Stimulated activated CD8-positive, alpha-beta memory T cell treated with anti-CD3 and anti-CD28 coated beads, Interleukin-4, amount 100 ng/mL, for 1 hour (primary cell): ENCODE measurements at places on chromosomes 12 and 14.

DNA sequence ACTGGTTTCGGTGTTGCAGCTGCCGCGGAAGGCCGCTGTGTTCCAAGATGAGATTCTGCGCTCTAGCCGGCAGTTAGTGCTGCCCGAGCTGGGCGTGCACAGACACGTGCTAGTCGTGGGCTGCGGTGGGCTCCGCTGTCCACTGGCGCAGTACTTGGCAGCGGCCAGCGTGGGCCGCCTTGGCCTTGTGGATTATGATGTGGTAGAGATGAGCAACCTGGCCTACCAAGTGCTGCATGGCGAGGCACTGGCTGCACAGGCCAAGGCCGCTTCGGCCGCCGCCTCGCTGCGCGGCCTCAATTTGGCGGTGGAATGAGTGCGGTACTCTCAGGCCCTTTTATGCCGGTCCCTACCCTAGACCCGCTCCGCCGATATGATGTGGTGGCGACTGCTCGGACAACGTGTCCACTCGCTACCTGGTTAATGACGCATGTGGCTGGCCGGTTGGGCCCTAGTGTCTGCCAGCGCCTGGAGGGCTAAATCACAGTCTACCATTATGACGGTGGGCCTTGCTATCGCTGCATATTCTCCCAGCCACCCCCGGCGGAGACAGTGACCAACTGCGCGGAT lies 102.2 kb downstream of the SNAPC1 start:
- DNase-seq, result no peak

GRCh38 chr12:59839514-59839913 lies 243.7 kb downstream of the SLC16A7 start:
- no peak for DNase-seq

DNA sequence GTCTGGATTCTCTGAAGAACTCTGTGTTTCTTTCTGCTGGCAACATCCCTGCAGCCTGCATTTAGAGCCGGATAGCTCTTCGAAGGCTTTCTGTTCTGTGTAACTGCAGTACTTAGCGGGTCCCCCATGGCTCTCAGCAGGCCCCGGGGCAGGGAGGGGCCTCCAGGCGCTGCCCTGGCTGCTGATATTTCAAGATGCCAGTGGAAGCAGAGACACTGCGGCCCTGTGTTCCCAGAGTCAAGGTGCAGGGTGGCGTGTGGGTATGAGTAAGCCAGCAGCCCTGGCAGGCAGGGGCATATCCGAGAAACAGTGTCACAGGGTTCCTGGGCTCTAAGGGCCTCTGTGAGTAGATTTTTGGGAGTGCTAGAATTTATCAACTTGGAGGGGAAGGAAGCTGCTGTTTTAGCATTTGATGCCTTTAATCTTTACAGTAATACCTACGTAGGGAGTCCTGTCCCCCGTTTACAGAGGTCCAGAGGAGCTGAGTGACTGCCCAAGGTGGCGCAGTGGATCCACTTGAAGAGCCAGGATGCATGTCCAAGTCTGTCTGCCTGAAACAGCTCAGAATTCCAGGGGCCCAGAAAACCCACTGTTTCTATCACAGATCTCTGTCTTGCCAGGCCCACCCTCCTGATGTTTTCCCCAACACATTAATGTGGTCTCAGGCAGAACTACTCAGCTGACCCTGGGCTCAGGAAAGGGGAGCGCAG lies 16.2 kb downstream of the ESRRB start:
- DNase-seq, result no peak

DNA sequence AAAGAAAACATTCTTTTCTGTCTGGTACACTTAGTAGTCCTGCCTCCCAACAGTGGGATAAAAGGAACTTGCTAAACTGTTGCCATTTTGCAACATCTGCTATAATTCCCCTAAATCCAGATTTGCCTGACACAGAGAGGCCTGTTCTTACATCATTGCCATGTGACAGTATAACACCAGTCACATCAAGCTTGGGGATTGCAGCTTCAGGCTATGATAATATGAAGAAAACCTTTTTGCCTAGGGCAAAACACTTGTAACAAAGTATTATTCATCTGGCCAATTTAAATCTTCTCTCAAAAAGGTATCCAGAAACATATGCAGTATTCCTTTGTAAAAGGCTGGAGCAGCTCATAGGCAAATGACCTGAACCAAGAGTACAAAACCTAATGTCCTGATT lies 80.9 kb upstream of the OTX2 start:
- no peak for DNase-seq

DNA sequence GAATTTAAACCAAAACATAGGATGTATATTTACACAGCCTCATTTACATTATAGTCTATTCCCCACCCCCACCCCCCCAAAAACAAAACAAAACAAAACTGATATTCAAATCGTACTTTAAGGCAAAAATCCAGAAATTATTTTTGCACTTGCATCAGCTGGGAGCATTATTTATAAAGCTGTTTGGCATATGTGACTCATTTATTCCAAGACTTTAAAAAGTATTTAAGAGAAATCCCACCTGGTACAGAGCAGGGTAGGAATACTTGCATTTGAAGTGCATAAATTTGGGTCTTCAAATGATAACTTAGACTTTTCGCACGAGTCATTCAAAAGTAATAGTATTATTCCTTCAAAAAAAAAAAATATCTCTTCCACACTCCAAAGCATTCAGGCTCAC lies 1.1 kb downstream of the KLHL28 start:
- no peak for DNase-seq

- DNase-seq, result no peak
Measured at GRCh38 chr12:127613056-127613455, 653.9 kb upstream of the TMEM132C start.

DNA sequence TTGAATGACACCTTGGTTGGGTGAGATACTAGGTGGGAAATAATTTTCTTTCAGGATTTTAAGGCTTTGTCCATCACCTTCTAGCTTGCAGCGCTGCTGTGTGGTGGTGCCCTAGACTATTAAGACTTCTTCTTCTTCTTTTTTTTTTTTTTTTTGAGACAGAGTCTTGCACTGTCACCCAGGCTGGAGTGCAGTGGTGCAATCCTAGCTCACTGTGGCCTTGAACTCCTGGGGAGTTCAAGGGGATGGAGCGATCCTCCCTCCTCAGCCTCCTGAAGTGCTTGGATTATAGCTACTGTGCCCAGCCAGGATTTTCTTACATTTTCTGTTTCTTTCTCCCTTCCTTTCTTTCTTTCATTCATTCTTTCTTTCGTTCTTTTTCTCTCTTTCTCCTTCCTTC lies 10.3 kb upstream of the MTA1 start:
- DNase-seq, result no peak

- DNase-seq, result no peak
Measured at GRCh38 chr12:94074980-94075629, 73.3 kb upstream of the PLXNC1 start.

- no peak for DNase-seq
Measured at GRCh38 chr14:64405295-64405694, 17.1 kb downstream of the MTHFD1 start.

DNA sequence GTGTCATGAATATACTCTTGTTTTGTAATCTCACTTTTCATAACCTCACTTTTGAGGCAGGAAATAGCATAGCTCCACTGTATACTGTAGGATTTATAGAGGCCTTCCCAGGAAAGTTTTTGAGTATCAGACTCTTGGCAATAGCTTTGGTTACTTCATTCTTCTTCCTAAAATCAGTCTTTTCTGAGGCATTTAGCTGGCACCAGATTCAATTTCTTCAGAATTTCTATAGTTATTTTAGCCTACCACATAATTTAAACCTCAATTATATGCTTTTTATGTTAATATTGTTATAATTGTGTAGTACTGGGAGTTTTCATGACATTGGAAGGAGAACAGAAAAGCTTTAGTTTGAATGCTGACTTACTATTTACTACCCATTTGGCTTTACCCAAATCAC lies 322.3 kb upstream of the FAR2 start:
- no peak for DNase-seq

DNA sequence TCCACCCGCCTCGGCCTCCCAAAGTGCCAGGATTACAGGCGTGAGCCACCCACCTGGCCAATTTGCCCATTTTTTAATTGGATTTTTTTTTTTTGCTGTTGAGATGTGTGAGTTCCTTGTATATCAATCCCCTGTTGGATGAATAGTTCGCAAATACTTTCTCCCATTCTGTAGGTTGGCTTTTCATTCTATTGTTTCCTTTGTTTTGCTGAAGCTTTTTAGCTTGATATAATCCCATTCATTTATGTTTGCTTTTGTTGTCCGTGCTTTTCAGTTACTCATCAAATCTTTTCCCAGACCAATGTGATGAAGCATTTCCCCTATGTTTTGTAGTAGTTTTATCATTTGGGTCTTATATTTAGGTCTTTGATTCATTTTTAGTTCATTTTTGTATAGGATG lies 36.4 kb downstream of the TRAF3 start:
- no peak for DNase-seq

- DNase-seq, result no peak
Measured at GRCh38 chr14:40911141-40911540, 695.5 kb upstream of the LRFN5 start.

GRCh38 chr12:18071336-18071735 lies 18.7 kb downstream of the RERGL start:
- DNase-seq, result no peak

DNA sequence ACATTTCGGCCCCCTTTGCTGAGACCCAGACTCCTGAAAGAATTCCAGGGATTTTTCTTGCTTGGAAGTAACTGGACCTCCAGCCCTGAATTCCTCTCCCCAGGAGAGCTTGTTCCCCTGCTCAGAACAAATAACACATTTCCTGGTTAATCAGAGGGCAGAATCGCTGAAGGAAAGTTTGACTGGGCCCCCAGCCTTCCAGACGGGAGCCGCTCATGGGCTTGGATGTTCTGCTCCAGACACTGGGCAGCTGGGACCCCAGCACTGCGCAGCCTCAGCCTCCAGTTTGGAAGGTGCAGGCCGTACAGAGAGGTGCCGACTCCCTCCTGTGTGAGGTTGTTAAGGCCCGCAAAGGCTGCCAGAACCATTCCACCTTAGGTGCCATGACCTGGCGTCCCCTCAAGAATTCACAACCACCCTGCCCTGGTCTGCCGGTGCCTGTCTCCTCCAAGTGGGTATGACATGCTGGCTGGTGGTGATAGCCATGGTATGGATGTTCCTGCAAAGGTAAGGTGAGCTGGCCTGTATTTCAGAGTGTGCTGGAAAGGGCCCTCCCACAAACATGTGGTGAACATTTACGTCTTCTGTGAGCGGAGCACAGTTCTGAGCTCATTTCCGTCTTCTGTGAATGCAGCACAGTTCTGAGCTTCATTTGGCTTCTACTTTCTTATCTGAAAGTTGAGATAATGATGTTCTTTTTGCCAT lies 5.1 kb upstream of the LTBP2 start:
- DNase-seq, result no peak
